ENCODE measurements at places on chromosomes 16 and 17.
A peak's percentile ranks its signal among the peaks of the same experiment; 100 is the strongest.

GRCh38 chr17:63546308-63547082 lies 3.8 kb upstream of the DCAF7 start:
- no peak for DNase-seq

GRCh38 chr16:6496996-6497395 lies 835.6 kb upstream of the RBFOX1 start:
- no peak for DNase-seq

DNA sequence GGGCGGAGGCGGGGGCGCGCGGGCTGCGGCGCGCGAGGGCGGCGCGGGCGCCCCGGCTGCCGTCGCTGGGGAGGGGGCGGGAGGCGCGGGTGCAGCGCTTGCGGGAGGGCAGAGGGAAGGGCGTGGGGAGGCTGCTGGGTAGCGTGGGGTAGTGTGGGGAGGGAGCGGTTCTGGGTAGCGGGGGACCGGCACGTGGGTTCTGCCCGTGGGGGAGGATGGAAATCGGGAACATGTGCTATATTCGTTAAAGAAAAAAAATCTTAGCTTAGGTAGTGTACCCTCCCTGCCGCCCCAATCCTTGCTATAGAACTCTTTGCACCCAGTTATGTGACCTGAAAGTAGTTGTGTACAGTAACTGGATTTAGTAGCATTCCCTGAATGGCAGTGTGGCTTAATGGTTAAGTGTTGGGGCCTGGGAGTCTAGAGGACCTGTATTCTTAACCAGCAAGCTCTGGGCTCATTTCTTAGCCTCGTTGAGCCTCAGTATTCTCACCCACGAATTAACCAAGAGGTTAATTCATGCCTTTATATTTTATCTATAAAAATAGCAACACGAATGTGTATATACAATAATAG lies 646 bp downstream of the RABEP1 start:
- no peak for DNase-seq

DNA sequence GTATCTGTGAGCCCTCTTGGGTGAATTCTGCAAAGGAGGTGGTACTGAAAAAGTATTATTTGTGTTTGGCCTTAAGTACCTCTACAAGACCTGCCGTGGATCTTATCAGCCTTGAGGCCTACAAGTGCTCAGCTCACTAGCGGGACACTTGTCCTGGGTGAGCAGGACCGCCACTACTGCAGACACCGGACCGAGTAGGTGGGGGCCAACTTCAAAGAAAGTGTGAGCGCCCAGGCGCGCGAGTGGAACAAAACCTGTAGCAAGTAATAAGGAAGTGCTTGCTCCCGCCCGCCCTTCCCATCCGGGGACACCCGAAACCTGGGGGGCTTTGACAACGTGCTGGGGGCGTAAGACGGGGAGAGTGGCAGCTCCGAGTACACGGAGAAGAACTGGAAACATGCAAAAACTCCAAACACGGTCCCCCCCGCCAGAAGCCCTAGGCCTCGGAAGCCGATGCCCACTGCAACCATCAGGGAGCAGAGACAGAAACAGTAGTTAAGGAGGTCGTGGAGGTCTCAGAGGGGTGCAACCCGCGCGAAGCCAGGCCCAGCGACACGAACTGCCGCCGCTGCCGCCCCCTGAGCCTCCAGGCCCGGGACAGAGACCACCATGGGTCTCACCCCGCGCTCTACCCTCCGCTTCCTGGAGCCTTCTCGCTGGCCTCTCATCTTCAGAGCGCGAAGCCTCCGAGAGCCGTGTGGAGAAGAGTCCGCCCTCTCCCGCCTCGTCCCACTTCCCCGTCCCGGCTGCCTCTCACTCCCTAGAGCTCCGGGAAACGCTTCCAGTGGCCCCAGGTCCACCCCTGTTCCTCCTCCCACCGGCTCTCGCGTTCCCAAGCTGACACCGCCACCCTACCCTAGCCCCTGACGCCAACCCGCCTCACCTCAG lies 537 bp downstream of the CNOT1 start:
- DNase-seq = peak; percentile 29

DNA sequence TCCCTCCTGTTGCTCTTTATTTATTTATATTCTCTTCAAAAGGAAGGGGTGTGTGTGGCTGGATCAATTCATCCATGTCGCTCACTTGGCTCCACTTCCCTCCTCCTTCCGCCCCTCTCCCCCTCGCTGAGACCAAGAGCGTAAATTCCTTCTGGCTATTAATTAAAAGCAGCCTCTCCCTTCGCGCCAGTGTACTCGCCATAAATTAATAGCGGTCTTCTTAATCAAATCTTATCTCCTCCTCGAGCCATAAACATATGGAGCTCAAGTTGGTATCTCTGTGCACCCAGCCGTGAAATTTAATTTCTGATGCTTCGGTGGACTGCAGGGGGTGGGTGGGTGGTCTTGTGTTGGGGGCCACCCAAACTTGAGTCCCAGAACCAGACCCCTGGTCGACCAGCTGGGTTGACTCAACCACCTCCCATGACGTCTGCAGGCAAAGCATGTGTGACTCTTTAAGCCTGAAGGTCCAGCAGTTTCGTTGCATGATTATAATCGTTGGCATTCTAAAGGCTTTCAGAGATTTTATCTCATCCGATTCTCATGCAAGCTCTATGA lies 57.9 kb downstream of the SDK2 start:
- DNase-seq = no peak

DNA sequence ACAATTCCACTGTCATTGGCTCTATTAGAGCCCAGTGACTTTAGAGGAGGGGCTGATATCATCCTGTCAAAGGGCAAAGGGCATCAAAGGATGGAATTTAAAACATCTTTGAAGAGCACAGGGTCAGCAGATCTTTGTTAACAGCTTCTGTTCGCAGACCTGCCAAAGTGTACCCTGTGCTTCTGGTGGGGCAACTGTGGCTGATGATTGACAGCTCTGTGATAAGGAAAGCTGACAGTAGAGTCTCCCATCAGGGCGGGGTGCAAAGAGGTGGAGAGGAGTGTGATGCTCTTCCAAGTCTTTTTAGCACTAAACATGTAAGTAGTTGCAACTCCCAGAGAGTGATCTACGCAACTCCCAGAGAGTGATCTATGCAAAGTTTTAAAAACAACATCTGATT lies 742.1 kb upstream of the SOX9 start:
- DNase-seq = no peak

GRCh38 chr17:4897198-4897687 lies 2.1 kb upstream of the C17orf107 start:
- no peak for DNase-seq

DNA sequence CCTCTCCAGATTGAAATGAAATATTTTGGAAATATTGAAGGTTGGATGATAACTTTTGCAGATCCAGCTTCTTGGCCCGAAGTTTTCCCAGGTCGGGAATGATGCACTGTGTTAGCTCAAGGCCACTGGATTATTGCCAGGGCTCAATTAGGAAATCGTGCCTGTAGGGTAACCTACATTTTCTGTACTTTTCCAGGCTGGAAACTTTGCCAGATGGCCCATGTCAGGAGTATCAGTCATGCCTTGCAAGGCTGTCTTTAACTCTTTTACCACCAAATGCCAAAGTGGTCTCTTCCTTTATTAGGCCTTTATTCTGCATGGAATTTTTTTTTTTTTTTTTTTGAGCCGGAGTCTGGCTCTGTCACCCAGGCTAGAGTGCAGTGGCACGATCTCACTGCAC lies 8.9 kb upstream of the SEC14L1 start:
- DNase-seq = no peak

DNA sequence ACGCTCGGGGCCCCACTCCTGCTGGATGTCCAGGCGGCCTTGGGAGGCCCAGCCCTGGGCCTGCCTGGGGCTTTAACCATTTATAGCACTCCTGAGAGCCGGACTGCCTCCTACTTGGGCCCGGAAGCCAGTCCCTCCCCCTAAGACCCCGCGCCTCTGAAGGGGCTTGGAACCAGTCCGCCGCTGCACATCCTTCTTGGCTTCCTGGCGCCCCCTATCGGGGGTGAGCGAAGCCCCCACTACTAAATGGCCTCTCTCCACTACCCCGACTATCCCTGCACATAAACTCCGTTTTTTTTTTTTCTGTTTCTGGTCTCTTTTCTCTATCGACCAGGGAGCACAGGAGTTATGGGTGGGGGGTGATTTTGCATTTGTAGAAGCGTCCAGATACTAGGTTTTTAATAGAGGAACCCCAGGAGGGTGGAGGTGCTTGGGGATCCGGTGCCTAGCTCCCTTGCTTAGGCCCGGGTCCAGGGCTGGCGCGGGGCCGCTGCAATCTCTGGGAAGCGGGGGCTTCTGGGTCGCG lies 633 bp upstream of the NOL3 start:
- DNase-seq = peak; percentile 21

GRCh38 chr16:48901712-48902374 lies 291.9 kb upstream of the N4BP1 start:
- DNase-seq = no peak

- no peak for DNase-seq
Observed at GRCh38 chr16:22203091-22203490, 3.0 kb upstream of the EEF2K start.

DNA sequence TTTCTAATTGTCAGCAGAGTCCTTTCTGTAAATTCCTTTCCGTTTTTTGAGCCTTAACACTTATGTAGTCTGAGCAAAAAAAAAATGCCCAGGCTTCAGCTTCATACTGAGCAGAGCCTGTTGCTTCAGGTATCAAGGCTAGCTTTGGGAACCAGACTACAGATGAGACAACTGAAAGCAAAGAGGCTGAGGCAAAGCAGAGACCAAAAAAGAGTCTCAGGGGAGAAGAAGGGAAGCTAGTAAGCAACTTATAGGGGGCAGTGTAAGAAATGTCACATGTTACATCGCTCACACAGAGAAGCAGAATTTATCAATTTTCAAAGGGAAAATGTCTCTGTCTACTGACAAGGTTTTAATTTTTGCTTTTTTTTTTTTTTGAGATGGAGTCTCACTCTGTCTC lies 3.3 kb downstream of the HASPIN start:
- DNase-seq = no peak

- no peak for DNase-seq
Observed at GRCh38 chr17:46818316-46818928, at the start of gene WNT3. Gene WNT3 (minus strand): TSS chr17:46818692. CDS start chr17:46818597, 95 bp downstream.

GRCh38 chr16:75109732-75110243 lies 6.8 kb downstream of the LDHD start:
- peak; percentile 48 for DNase-seq

- peak; percentile 65 for DNase-seq
Observed at GRCh38 chr16:72989579-72990551, 58.1 kb downstream of the ZFHX3 start.

DNA sequence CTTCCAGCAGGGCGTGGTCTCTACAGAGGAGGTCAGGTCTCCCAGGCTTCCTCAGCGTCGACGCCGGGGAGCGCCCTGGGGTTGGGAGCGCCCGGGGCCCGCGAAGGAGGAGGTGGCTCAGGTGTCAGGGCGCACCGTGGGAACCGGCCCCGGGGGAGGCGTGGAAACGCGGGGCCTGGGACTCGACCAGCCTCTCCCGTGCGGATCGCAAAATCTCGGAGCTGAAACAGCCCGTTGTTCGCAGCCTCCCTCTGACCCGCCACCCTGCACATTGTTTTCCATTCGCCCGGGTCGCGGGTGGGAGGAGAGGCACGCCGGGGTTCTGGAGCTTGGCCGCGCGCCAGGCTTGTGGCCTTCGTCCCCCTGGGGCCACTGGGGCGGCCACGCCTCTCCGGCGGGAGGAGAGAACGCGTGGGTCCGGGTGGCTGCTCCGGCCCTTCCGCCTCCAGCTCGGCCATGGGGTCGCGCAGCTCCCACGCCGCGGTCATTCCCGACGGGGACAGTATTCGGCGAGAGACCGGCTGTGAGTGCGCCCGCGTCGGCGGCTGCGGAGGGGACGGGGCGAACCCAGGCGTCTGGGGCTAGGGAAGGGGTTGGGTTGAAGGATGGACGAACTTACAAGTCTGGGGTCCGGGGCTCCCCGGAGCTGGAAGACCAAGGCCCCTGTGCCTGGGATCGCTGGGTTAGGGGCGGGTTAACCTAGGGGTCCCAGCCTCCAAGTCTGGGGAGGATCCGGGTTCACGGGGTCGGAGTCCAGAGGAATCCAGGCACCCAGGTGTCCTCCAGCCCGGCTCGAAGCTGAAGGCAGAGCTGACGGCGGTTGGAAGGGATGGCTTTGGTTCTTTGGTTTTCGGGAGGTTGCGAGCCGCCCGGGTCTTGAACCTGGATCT lies at the start of gene CHP2:
CHP2 (plus strand) TSS at position 433 of the 890 bp plus-strand sequence; CDS start at position 457, 24 bp downstream.
- DNase-seq = no peak

DNA sequence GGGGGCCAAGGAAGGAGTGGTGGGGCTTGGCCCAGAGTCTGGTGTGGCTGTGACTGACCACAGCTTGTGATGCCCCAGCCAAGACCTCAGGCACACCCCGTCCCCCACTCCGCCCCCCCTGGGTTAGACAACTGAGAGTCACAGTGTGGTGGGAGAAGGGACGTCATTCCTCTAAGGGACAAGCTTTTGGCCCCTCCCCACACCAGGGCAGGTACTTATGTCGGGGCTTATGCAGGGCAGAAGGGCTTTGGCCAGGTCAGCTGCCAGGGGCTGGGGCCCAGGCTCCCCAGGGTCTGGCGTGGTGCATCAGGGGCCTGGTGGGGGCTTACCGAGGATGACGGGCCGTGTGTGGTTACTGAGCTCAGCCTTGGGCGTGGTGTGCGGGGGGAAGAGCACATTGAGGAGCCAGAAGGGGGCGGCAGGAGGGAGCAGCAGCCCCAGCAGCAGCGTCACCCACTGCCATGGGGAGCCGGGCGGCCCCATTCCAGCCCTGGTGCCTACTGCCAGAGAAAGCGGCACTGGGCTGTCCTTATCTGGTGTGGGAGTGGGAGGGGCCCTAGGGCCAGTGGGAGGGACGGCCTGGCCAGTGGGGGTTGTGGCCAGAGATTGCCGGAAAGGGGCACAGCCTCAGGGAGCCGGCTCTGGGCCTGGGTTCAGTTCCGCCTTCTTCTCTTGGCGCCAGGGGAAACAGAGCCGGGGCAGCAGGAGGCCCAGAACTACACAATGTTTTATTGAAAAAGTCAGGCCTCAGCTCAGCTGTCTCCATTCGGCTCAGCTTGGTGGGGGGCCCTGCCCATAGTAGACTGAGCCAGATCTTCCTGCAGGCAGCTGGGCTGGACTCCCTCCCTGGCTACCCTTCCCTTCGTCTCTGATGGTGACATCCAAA lies at the start of gene LCAT:
LCAT (minus strand) TSS at position 502 of the 886 bp plus-strand sequence; CDS start at position 483, 19 bp downstream.
- no peak for DNase-seq

DNA sequence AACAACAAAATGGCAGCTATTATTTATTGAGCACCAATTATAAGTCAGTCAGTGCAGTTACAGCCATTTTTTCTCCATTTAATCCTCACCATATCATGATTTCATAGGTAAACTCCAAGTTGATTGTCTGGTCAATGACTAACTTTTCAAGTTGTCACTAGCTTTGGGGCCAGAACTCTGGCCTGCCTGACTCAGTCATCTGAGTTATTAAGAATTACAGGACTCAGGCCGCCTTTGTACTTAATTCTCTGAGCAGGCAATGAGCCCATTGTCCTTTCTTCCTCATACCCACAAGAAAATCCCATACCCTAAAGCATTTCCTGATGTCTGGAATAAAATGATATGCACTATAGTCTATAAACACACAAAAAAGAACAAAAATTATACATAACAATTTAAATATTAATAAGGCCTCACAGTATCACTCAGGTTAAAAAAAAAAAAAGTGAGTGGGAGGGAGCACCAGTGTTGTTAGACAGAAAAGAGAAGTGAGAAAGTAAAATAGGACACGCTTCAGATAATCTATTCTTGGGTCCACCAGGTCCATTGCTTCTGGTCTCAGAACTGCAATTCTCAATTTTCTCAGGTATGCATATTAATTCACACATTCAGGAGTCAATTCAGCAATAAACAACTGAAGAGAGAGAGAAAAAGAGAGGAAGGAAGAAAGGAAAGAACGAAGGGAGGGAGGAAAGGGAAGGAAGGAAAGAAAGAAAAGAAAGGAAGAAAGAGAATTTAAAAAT lies 70.2 kb downstream of the SPAG9 start:
- DNase-seq = no peak

- no peak for DNase-seq
Observed at GRCh38 chr17:70771804-70772386, 602.6 kb downstream of the KCNJ2 start.

GRCh38 chr16:74291577-74292208 lies 4.9 kb upstream of the PSMD7 start:
- DNase-seq = no peak
